ENCODE measurements at places on chromosomes 2 and 18. TPM values are rescaled to one million over a fixed set of nuclear protein-coding genes. Genes with fewer than 3 reads are reported as not detected.

The FOXD4L1 gene
- total RNA-seq: not detected

The FAM110C gene
- total RNA-seq: 0.22 TPM

The RNU2-63P gene
- 2.7 TPM for total RNA-seq

GRCh38 chr2:227099340-227099739, 64.7 kb downstream of the COL4A4 start:
- DNase-seq: no peak

- no peak for DNase-seq
These were observed 35.0 kb downstream of the WDSUB1 start for GRCh38 chr2:159251296-159252173.

- DNase-seq: no peak
These were observed 4.3 kb downstream of the ITPRID2 start for GRCh38 chr2:181895818-181896217.

- DNase-seq: no peak
These were observed 12.0 kb upstream of the GCC2 start for GRCh38 chr2:108436976-108437375.

- no peak for DNase-seq
These were observed 99.4 kb downstream of the WDSUB1 start for GRCh38 chr2:159187106-159187505.

DNA sequence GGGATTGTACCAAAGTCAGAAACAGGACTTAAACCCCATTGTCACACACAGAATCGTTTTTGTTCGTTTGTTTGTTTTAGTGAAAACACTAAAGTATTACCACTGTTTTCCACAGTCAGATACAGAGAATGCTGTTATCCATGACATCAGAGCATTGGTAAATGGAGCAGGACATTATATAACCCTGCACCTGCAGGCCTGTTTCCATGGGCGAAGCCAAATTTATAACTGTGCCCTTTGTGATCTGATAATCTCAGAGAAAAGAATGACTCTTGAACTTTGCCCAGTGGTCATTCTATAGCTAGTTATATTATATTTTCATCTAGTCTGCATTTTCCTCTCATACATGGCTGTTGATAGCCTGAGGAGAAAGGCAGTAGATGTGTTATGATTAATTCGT, 217.6 kb downstream of the TMEM182 start:
- no peak for DNase-seq

DNA sequence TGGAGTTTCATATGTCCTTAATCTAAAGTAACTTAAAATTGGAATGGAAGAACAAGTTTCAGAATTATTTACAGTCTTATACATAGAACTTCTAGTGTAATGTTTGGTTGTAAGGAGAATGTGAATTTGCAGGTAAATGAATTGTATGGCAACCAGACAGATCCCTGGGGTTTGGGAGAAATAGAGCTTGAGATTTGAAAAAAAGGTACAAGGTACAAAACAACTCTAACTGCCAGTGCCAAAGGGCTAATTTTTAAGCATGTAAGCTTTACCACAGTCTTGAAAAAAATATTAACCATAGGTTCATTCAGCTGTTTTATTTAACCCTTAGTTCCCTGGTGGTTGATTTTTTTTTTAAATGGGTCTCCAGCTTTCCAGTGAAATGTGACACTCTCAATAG, 103.3 kb downstream of the ICA1L start:
- DNase-seq: no peak

- no peak for DNase-seq
These were observed 25.2 kb downstream of the TRABD2A start for GRCh38 chr2:84855731-84856130.

DNA sequence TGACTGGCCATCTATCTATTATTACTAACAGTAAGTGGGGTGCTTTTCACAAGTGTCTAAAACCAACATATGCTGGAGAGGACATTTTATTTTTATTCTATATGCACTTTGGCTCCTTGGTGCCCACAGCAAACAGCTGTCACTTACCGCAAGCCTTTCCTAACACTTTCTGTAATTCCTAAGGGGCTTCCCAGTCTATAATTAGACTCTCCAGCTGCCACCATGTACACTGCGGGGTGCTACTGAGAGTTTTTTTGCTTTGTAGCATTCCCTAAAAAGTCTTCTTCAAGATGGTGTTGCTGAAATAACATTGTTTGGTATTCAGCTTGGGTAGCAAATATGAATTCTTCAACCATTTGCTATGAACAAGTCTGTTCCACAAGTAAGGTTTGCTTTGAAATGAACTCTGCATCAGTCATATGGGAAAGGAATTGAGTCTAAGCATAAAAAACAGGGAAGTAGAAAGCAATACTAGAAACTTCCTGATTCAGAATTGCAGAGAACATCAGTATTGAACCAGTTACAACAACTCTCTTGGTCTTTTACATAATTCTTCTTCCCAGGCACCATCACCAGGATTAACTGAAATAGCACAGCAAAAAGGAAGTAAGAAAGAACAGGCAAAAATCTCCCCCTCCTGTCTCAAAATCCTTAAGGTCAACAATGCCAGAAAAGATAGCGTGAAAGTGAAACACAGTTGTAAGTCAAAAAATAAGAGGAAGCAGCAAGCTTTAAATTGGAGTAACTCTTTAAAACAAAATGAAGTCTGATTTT, 28.6 kb downstream of the EPB41L3 start:
- no peak for DNase-seq

- no peak for DNase-seq
These were observed 143.4 kb downstream of the ADCYAP1 start for GRCh38 chr18:1048032-1048431.

- DNase-seq: no peak
These were observed 122.2 kb downstream of the NCOA1 start for GRCh38 chr2:24613154-24613814.

DNA sequence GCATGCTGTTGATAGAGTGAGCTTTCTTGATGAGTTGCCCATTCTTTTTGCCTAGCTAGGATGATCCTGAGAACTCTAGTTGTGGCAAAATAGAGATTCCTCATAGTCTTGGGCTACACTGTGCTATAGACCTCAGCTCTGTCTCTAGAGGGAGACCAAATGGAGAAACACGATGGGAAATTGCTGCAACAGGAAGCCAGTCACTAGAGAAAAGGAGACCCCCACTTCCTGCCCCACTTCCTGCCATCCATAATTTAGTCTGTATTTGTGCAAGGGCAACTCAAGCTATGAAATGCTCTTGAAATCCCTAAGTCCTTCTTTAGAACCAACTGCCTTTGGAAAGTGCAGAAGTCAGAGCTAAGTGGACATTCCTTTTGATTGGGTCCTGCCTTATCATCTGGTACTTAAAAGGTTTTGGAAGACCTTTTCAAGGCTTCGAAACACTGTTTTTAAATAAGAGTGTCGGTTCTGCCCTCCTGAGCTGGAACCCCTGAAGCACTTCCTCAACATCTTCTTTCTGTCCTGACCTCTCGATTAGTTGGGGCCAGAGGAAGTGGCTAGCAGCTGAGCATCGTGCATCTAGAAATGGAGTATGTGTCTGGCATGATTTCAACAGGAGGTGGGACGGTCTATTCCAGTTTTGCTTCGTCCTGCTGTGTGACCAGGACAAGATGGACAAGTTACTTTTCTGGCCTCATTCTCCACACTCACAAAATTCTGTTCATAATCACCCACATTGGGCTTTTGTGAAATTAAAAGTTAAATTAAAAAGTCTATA, 8.6 kb upstream of the KCNE4 start:
- no peak for DNase-seq

DNA sequence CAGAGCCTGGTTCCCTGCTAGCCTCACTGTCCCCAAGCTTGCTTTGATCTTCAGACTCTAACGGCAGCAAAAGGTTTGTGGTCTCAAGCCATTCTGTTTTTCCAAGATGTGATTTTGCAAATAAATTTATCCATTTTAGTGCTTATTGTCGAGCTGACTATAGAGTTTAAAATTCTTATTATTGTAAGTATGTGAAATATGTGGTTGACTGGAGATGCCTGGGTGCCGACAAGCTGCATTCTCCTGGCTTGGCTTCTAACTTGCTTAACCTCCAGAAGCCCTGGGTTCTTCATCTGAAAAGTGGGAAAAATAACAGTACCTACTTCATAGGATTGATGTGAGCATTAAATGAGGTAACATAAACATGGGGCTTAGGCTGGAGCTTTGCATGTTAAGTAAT, 9.9 kb upstream of the EDAR start:
- DNase-seq: no peak

DNA sequence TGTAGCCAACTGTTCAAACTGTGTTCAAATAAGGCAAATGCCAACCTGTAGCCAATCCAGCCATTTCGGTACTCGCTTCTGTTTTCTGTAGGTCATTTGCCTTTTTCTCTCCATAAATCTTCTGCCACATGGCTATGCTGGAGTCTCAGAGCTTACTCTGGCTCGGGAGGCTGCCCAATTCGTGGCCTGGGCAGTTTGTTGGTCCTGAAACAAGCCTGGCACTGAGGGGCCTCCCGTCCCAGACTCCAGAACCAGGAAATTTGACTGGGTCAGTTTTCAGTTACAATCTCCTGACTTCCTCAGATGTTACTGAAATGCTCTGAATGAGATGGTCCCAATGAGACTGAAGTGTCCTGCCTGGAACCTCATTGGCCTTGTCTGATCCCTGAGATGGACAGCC, 120.8 kb upstream of the NPAS2 start:
- no peak for DNase-seq

GRCh38 chr2:239443666-239444567, 43.1 kb upstream of the HDAC4 start:
- DNase-seq: no peak

DNA sequence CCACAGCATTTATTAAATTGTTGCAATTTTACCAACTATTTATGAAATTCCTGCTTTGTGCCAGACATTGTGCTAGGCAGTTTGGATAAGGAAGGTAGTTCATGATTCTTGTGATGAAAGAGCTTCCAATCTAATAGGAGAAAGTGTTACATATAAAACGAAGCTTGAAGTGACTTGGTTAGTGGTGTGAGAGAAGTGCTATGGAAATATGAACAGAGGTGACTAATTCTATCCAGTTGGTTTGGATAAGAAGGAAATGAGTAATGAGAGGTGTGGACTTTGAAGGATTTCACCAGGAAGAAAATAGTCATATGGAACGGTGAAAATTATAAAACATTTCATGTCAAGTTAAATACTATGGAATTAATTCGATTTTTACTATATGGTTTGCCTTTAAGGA, 48.6 kb downstream of the EML6 start:
- DNase-seq: no peak

DNA sequence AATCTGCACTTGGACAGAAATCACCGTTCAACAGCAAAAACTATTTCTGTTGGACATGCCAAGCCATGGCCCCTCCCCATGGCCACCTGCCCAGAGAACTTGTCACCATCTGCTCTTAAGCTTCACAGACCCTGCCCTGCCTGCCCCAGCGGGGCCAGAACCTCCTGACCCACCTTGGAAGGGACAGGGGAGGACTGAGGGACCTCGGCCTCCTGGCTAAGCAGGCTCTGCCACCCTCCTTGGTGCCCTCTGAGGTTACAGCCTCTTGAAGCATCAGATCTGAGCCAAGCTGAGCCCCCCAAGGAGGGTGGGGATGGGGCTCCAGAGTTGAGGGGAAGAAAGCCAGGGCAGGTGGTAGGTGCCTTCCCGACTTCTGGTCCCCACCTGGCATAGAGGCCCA, 6.5 kb downstream of the TEX261 start:
- DNase-seq: no peak
